ENCODE measurements at places on chromosomes 3 and 15. TPM values are rescaled to one million over a fixed set of nuclear protein-coding genes. Genes with fewer than 3 reads are reported as not detected.

The ZFAND6 gene
- 25.5 TPM for total RNA-seq

The PP2D1 gene
- total RNA-seq, result not detected

- H3K4me1 ChIP-seq, result no peaks in the 10 kb centered on the region
- peaks cover 18% of the 10 kb centered on the region for H3K36me3 ChIP-seq
- no peak overlapping the region for H3K4me3 ChIP-seq
- H3K27me3 ChIP-seq, result no peaks in the 10 kb centered on the region
Observed at GRCh38 chr3:11480663-11481298, 162.9 kb downstream of the VGLL4 start.

GRCh38 chr3:179473565-179473964, 22.3 kb upstream of the GNB4 start:
- no peak for DNase-seq
- no peak overlapping the region for H3K27ac ChIP-seq
- no peaks in the 10 kb centered on the region for H3K36me3 ChIP-seq

- H3K4me3 ChIP-seq, result no peak overlapping the region
- no peaks in the 10 kb centered on the region for H3K4me1 ChIP-seq
- H3K27ac ChIP-seq, result no peak overlapping the region
- no peaks in the 10 kb centered on the region for H3K27me3 ChIP-seq
Observed at GRCh38 chr3:36193448-36193847, 186.9 kb upstream of the STAC start.

DNA sequence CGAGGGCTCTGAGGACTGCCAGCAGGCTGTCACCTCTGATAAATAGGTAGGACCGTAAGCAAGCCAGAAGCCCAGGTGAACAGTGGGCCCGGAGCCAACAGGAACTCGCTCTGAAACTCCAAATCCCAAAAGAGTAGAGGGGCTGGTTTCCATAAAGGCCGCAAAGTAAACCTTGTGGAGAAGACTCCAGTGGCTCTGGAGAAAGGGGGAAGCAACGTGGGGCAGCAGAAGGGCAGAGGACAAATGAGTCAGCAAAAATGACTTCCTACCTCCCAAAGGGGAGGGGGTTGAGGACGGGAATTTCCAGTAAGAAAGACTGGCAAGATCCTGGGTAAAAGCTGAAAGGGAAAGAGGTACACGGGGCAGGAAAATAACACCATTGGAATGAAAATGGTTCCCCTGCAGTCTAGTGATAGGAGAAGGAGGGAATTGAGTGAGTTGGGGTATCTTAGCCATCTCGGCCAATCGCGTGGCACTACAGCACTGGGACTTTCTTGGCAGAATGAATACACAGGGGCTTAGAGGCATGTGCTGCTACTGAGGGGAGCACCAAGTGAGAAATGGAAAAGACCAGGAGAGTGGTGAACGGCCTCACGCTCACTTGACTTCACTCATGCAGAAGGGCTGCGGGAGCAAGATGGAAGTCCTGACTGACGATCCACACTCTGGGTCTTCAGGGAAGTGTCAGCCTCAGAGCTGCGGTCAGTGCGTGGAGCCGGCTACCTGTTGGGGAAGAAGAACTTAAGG, 33.2 kb downstream of the BMF start:
- H3K4me3 ChIP-seq, result no peak overlapping the region
- no peak overlapping the region for H3K27ac ChIP-seq
- no peaks in the 10 kb centered on the region for H3K27me3 ChIP-seq
- peaks cover 5% of the 10 kb centered on the region for H3K36me3 ChIP-seq

Data from activated naive CD8-positive, alpha-beta T cell treated with anti-CD3 and anti-CD28 coated beads for 36 hours (primary cell).